SJSA1 (cell line): ENCODE measurements at places on chromosomes 12 and 14. TPM values are rescaled to one million over a fixed set of nuclear protein-coding genes. Genes with fewer than 3 reads are reported as not detected.

GRCh38 chr12:85507456-85507855 lies 227.4 kb downstream of the ALX1 start:
- no peak for DNase-seq

GRCh38 chr12:48512855-48513254 lies 12.6 kb upstream of the OR8S1 start:
- no peak for DNase-seq

DNA sequence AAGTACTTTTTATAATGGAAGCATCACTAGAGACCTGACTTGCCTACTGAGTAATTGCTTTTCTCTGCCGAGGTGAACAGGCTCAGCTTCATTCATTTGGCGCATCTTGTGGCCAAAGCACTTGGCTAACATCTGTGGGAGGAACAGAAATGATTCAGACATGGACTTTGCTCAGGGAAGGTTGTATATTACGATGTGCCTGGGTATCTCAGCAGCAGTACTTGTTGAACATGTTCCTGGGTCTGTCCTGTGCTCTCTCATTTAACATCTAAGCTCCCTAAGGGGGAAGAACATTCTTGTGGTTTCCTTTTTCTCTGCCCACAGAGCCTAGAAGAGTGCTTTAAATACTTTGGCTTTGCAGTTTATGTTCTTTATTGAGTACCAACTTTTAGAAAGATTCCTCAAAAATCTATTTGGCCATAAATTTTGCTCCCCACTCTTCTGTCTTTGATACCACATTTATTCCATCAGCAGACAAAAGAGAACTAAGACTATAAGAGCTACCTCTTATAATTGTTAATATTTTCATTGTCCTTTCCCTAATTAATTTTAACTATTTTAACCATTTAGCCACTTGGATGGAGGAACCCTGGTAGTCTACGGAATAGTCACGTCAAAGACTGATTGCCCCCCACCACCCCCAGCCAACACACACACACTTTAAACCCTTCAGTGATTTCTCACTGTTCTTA lies 101.2 kb upstream of the EGLN3 start:
- DNase-seq: no peak

Gene CPNE6
- total RNA-seq: not detected in 2 replicates

DNA sequence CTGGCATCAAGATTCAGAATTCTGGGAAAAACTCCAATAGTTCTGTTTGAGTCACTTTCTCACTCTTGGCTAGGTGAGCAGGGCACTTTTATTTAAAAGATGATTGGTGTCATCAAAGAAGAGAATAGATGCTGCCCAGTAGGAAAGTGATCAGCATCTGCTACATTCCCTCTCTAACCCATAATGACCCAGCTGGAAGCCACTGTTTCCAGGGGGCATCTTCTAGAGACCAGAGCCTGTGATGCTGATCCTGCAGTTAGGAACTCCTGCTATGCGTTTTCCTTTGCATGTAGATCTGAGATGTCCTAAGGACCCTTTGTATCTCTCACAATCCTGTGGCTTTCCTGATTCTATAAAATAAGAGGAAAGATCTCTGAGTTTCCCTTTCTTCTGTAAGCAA lies 79.9 kb upstream of the TMTC1 start:
- no peak for DNase-seq

Gene INSM2
- not detected in 2 replicates for total RNA-seq

DNA sequence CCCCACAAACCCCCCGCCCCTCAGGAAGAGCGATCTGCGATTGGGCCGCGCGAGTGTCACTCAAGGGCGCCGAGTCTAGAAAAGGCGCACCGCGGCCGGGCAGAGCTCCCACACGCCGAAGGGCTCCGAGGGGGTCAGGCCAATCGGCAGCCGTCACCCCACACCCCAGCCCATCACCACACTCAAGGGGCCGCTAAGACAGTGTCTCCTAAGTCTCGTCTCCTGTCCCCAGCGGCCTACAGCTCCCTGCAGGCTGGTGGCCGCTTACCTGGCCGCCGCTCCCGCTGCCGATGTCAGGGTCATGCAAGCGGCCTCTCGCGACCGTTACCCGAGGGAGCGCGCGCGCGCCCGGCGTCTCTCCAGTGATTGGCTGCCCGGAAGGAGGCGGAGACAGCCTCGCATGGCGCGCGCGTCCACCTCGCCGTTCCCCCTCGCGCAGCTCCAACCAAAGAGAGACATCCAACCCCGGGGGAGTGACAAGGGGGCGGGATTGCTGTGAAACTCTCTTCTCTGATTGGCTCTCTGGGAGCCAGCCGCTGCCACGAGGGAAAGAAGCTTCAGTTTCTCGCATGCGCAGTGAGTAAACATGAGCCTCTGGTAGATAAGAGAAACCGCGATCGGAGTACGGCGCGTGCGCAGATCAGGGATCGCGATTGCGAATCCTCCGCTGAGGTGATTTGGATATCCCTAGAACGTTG lies at the start of the genes MPHOSPH9 and MTRFR:
Gene MPHOSPH9, minus strand, starts transcription at position 335 of the 698 bp plus-strand sequence. CDS start 2,777 bp downstream, outside the sequence.
Gene MTRFR, plus strand, starts transcription at position 630 of the 698 bp plus-strand sequence. CDS start 20,239 bp downstream, outside the sequence.
- peak; percentile 99 for DNase-seq

Gene PRKCH
- 5.7 and 11.5 TPM in 2 replicates for total RNA-seq

Gene LGR5
- not detected in 2 replicates for total RNA-seq

- no peak for DNase-seq
Measured at GRCh38 chr14:50954811-50955372, 10.6 kb upstream of the PYGL start.

Gene FAM186B
- 0.06 and 0.18 TPM in 2 replicates for total RNA-seq

- no peak for DNase-seq
Measured at GRCh38 chr14:90574188-90575131, 177.6 kb downstream of the CALM1 start.

GRCh38 chr12:5650281-5650680 lies 218.4 kb downstream of the NTF3 start:
- DNase-seq: no peak

Gene AMDHD1
- total RNA-seq: 0.41 and 1.7 TPM in 2 replicates

Gene OASL
- not detected in 2 replicates for total RNA-seq

- DNase-seq: peak; percentile 39
Measured at GRCh38 chr12:108907839-108908351, 28.0 kb downstream of the DAO start.

GRCh38 chr12:12010277-12011039 lies 60.3 kb upstream of the BCL2L14 start:
- peak; percentile 62 for DNase-seq

DNA sequence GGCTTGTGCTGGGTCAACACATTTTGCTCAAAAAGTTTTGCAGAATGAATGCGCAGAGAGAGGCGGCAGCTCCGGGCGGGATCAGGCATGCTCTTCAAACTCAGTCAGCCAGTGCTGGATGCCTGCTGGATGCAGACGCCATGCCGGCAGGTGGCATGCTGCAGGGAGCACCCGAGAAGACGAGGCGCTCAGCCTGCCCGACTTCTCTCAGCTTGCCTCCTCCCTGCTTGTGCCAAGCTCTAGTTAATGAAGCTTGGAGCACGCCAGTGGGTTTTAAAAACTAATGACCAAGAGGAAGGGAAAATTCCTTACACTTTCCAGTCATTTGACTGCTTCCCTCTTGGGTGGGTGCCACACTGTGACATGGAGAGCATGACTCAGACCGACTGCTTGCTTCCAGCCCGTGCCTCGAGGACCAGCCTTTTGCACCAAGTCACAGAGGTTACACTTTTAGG lies 39.8 kb downstream of the SLC24A4 start:
- no peak for DNase-seq

DNA sequence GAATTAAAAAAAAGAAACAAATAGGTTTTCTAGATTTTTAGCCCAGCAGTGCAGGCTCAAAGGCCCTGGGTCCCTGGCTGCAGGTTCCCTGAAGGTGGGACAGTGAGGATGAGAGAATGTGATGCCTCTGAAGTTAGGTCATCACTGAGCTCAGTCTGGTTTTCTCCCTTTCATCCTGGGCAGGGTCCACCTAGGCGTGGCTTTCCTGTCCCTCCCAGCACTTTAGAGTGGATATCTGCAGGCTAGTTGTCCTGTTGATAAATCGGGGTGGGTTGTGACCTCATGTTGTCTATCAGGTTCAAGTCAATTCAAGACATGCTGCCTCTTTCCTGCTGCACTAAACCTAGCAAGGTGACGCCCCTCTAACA lies 60.9 kb downstream of the MAP1LC3B2 start:
- DNase-seq: no peak

Gene ZBTB25
- 1.5 and 2.2 TPM in 2 replicates for total RNA-seq

DNA sequence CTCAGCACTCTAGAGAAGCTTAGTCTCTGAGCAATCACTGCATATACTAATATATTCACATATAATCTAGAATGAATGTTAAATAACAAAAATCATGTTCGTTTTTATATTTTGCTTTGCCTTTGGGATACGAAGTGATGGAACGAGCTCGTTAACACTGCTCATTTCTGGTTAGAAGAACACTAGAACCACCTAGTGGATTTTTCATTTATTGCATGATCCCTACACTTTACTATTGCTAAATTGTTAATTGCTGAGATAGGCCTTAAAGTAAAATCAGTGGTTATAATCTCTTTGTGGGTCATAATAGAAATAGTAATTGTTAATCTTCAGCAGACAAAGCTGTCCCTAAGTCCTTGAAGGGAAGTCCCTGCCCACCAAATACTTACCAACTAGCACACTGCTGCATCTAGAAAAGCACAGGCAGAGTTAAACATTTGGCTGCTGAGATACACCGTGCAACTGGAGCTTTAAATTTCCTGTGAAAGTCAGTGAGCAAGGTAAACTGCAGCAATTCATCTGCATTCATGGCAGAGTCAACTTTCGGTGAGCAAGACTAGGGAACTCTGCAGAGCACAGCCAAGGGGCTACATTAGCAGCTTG lies 353.7 kb downstream of the APAF1 start:
- DNase-seq: peak; percentile 12

Gene PRR13
- 44.7 and 80.1 TPM in 2 replicates for total RNA-seq

- DNase-seq: no peak
Measured at GRCh38 chr14:98375566-98375965, 896.4 kb downstream of the BCL11B start.

Gene TAS2R42
- total RNA-seq: not detected in 2 replicates

Gene PRB2
- not detected in 2 replicates for total RNA-seq

GRCh38 chr12:56590237-56590830 lies 39.8 kb downstream of the BAZ2A start:
- no peak for DNase-seq

DNA sequence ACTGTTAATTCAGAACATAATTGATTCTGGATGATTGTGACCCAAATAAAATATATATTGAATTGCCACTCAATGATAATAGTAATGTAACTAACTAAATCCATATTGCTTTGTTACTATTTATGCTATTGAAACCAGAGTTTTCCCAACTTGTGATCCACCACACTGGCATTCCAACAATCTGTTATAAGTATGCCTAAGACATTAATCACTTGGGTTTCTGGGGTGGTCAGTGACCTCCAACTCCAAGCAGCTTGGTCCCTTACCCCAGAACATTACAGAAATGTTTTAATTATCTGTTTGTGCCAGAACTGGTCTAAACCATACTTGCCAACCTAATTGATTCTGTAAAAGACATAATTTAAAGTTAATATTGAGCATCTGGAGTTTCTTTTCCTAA lies 14.6 kb downstream of the CAPS2 start:
- DNase-seq: no peak

GRCh38 chr12:15700595-15700994 lies 88.6 kb downstream of the EPS8 start:
- peak; percentile 42 for DNase-seq

DNA sequence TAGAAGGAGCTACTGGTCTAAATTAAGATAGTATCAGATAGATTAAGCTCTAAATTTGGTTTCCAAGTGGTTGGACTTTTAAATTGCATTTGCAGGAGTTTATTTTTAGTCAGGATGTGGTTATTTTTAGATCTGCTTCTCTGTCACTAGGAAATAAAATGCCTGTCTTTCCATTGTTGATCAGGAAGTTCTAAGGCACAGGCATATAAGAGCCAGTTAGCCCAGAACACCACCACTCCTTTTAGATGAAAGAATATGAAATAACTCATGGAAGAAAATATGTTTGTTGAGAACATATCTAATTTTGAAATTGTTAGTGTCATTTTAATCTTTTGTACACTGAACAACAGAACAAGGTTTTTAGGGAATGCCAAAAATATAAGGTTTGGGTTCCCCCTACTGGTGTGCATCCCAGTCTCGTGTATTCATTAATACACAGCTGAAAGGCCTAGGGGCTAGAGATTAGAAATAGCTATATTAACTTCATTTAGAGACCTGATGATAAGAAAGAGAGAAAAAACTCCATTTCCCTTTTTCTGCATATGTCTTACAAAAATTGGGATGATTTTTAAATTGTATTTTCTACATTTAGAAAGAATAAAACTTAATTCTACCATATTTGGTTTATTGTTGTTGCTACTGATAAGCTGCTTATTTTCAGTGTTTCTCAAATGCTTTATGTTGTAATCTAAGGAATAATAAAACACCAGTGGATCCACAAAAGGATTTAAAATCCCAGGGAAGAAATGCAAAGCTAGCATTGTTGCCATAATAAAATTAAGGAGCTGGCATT lies 67.2 kb downstream of the RIC8B start:
- DNase-seq: peak; percentile 72

Gene PLEKHG7
- not detected in 2 replicates for total RNA-seq

- DNase-seq: no peak
Measured at GRCh38 chr12:31896514-31897039, 62.6 kb upstream of the RESF1 start.

Gene PPM1H
- total RNA-seq: 8.5 and 9.6 TPM in 2 replicates

- no peak for DNase-seq
Measured at GRCh38 chr14:90381011-90381786, 15.6 kb upstream of the CALM1 start.

DNA sequence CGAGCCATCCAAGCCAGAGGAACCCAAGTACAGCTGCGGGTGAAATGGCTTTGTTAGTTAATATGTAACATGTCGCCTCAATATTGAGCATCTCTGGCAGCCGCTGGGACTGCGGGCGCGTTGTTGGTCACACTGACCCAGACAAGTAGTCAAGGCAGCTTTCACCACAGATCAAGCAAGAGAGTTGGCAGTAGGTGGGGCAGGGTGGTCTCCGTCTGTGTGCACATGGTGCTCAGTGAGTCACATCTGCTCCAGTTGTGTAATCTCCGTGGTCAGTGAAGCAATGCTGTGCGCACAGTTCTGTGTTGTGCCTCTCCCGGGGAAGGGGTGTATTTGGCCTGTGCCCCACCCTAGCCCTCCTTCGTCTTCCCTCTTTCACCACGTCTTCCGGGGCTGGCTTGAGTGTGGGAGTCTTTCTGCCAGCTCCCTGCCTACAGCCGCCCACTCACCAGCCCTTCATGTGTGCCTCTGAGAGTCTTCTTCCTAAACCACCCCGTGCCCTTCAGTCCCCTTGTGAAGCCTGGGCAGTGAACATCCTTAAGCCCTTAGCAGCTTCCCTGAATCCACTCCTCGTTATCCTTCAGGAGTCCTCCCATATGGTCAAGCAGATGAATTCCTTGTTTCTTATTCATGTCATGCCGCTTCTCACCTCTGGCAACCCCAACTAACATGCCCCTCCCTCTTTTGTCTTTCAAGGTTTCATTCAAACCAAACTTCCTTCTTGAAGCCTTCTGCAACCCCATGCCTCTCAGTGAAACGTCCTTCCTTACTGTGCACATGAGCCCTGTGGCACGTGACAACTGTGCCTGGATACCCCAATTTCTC lies 242.1 kb downstream of the CACNA1C start:
- DNase-seq: no peak

- DNase-seq: no peak
Measured at GRCh38 chr12:124457287-124458219, 109.9 kb downstream of the NCOR2 start.

- DNase-seq: no peak
Measured at GRCh38 chr12:9040484-9041186, 51.3 kb downstream of the KLRG1 start.

- no peak for DNase-seq
Measured at GRCh38 chr14:94401083-94401482, 12.7 kb upstream of the SERPINA1 start.
